Ovary (tissue), 10 donors: ENCODE measurements at places on chromosomes 6 and 20. TPM values are rescaled to one million over a fixed set of nuclear protein-coding genes. Genes with fewer than 3 reads are reported as not detected.
A peak's percentile ranks its signal among the peaks of the same experiment; 100 is the strongest.

DNA sequence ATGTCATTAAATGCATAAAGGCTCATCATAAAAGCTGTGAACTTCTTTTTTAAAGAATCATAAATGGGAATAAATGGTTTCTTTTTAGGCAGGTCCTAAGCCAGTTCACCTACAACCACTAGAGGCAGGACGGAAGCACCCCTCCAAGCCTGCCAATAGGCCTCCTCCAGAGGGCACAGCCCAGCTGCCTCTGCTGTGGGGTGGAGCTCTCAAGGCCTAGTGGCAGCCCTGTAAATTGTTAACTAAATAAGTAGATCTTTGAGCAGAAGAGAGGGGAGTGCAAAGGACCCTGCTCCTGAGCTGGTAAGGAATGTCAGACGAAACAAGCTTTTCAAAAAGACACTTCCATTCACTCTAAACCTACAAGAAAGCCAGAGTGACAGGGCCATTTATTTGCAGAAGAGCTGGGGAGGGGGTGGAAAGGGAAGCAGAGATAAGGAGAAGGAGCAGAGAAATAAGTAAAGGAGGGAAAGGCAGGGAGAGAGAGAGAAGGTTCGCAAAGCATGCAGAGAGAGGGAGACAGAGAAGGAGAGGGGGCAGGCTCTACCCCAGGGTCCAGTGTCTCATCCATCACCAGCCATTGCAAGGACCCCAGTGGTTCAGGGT, 18.0 kb upstream of the MAFB start:
- no peak for DNase-seq

DNA sequence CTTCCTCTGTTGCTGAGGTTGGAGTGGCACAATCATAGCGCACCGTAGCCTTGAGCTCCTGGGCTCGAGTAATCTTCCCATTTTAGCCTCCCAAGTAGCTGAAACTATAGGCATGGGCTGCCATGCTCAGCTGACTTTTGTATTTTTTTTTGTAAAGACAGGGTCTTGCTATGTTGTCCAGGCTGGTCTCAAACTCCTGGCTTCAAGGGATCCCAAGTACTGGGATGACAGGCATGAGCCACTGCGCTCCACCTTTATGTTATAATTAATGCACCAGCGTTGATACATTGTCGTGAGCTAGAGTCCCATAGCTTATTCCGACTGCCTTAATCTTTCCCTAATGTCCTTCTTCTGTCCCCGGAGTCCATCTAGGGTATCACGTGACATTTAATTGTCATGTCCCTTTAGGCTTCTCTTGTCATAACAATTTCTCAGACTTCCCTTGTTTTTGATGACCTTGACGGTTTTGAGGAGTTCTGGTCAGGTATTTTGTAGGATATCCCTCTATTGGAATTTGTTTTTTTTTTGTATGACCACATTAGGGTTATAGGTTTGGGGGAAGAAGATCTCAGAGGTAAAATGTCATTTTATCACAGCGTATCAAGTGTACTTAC, 63.9 kb downstream of the CEBPB start:
- no peak for DNase-seq

GRCh38 chr6:44561832-44562665, 174.5 kb downstream of the CDC5L start:
- no peak for DNase-seq

GRCh38 chr6:53673162-53673727, 7.7 kb upstream of the KLHL31 start:
- DNase-seq = no peak

- no peak for DNase-seq
Observed at GRCh38 chr6:151216804-151217203, 23.0 kb upstream of the AKAP12 start.

DNA sequence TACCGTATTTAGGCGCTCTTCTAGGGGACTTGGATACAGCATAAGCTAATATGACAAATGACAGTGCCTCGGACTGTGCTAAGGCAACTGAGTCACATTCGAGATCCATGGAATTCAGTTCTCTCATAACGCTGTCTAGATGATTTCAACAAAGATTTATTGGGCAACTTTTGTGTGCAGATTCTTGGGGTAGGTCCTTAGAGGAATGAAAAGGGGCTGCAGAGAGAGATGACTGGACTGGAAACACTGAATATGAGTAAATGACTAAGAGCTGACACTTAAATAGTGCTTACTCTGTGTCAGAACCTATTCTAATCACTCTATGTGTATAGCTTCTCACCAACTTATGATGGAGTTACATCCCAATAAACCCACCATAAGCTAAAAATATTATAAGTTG, 36.4 kb upstream of the MARCKS start:
- no peak for DNase-seq

GRCh38 chr6:84193114-84193708, 34.2 kb downstream of the CEP162 start:
- DNase-seq = no peak

GRCh38 chr6:91080871-91081270, 494.0 kb upstream of the MAP3K7 start:
- no peak for DNase-seq

GRCh38 chr6:3119040-3119723, 671 bp downstream of the BPHL start:
- no peak for DNase-seq

DNA sequence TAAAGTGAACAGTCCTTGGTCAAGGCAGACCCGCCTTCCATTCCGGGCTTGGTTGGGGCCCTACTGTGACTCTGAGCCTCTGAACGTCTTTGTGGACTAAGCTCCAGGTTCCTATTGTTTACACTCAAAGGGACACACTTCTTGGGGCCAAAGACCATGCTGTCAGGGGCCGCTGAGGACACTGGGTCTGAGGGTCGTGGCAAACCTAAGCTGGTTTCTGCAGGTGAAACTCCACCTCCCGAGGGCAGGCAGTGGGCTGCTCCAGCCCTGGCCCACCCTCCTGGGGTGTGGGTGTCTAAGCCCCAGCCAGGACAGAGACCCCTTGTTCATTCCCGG, 43.1 kb downstream of the DSTN start:
- no peak for DNase-seq

- no peak for DNase-seq
Observed at GRCh38 chr6:33995309-33996119, 150.4 kb downstream of the GRM4 start.

DNA sequence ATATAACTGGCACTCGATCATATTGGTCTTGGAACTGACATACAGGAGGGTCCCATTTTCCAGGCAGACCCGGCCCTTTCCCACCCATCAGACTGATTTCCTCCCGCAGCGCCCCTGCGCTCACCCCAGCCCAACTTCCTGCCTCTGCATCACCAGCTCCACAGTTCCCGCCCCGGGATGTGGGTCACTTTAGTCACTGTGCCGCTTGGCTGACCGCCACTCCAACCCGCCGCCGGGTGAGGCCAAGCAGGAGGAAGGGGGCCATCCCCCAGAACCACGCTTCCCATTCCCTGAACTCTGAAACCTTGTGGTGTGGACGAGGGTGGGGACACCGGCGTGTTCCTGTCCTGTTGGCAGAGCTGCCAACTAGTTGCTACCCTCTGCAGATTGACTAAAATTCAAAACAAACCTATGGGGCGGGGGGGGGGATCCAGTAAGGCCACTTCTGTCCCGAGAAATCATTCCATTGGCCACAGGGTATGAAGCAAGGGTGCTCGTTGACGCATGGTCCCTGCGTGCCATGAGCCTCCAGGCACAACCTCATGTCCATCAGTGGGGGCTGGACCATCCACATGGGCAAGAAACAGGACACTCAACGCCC, 12.3 kb downstream of the TGM2 start:
- peak; percentile 67 for DNase-seq

DNA sequence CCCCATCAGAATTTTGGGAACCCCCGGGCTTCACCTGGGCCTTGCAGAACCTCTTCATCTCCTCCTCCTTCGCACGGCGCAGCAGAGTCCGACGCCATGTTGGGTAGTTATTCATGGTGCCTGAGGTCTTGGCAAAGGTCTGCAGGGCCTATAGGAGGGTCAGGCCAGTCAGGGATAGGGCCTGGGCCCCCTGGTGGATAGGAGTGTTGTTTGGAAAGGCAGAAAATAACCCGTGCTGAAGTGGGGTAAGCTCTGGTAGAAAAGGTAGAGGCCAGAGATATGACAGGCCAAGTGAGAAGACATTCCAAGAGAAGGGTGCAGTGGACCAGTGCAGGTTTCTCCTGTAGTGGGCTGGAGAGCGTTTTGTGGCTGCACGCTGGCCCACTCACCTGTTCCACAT, 4.9 kb downstream of the SMPD2 start:
- no peak for DNase-seq

DNA sequence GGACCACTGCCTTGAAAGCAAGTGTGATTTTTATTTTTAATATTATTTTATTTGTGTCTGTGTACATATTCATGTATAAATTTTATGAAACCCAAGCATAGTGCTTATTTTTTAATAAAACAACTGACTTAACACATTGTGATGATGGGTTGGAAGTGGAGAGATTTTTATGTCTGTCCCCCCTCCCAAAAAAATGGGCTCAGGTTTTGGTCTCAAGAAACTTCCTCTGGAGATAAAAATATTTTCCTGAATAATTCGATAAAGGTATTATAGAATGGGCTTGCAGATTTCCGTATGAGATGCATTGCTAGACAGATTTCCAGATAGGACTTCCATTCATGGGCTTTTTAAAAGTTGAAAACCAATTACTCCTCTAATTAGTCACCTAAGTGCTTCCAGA, 2.7 kb downstream of the FOXQ1 start:
- DNase-seq = no peak

- DNase-seq = no peak
Observed at GRCh38 chr20:61391812-61392520, 139.9 kb downstream of the CDH4 start.

DNA sequence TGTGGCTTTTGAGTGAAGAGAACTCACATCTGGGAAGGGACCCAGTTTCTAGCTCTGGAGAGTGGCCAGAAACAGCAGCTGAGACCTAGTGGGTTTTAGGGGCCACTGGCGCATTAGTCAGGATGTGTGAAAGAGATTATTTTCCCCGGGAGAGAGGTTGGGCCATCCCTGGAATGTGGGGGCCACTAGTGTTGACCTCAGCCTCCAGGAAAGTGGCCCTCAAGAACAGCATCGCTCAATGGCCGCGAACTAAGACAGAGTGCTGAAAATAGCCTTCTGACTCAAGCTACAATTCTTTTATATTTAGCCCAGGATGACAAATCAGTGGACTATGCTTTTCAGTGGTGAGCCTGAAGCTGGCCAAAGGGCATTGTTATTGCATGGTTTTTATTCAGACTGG, 210.4 kb upstream of the RNF24 start:
- DNase-seq = peak; percentile 27

GRCh38 chr6:128118401-128118800, 217.5 kb upstream of the THEMIS start:
- DNase-seq = no peak

DNA sequence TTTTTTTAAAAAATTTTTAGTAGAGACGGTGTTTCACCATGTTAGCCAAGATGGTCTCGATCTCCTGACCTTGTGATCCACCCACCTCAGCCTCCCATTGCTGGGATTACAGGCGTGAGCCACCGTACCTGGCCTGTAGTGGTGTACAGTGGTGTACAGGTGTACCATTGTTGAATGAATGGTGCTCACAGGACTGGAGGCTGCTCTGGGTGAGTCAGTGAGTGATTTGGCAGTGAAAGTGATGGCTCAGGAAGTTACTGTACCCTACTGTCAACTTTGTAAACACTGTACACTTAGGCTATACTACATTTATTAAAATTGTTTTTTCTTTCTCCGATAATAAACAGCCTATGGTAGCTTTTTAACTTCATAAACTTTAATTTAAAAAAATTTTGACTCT, 122.8 kb upstream of the EEF1E1 start:
- no peak for DNase-seq

- no peak for DNase-seq
Observed at GRCh38 chr6:145110109-145110508, 625.2 kb downstream of the EPM2A start.

DNA sequence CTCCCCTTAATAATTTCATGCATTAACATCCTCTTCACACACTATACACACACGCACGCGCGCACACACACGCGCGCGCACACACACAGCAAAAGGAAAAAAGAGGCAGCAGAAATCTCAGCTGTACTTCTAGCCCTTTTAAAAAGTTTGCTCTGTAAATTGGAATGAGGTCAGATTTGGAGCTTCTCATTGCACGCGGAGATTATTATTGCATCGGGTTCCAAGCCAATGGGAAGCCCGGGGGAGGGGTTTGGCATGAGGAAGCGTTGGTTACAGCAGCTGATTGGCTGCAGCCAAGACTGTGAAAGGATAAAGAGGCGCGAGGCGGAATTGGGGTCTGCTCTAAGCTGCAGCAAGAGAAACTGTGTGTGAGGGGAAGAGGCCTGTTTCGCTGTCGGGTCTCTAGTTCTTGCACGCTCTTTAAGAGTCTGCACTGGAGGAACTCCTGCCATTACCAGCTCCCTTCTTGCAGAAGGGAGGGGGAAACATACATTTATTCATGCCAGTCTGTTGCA, at the start of gene SOX4:
Gene SOX4, plus strand, starts transcription at position 340 of the 515 bp plus-strand sequence. CDS start 784 bp downstream, outside the sequence.
- peak; percentile 96 for DNase-seq

DNA sequence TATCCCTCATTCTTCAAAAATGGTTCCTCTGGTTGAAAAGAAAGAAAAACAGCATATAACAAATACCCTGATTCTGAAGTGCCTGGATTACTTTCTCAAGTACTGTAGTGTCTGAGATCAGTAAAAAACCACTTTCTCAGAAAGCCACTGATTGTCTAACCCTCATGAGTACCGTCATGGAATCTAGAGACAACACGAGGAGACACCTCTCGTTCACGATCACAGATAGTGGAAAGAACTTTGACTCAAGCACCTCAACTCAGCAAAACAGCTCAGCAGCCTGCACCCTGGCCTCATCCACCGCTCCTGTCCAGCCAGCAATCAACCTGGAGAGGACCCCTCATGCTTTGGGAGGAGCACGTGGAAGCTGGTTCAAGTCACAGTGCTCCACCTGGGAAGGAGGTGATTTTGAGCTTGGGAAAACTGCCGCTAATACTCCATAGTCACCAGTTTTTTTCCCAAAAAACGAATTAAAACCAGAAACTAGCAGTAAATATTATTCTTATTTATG, 1.0 kb downstream of the SCML4 start:
- DNase-seq = no peak

- DNase-seq = no peak
Observed at GRCh38 chr6:100980949-100981348, 99.8 kb upstream of the ASCC3 start.

DNA sequence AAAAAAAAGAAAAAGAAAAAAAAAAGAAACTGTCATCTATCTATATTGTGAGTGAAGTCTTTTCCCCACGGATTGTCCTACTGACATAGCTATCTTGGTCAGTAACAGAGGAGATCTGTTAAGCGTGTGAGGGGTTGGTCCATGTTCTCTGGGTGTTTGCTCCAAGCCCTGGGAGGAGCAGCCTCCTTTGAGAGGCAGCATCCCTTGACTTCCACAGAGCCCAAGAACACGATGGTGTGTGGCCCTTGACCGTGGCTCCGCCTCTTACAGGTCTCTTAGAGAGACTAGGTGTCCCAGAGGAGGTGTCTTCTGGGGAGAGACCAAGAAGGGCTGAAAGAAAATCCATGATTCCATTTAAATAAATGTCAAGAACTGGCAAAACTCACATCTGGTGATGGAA, 60.1 kb upstream of the GTSF1L start:
- DNase-seq = no peak

The LRFN2 gene
- 1.3 TPM for total RNA-seq

The DCBLD1 gene
- total RNA-seq = 3.8 TPM

The ZNF217 gene
- total RNA-seq = 31.9 TPM

The LTA gene
- total RNA-seq = not detected

The ESR1 gene
- 13.4 TPM for total RNA-seq

The CNR1 gene
- 1.1 TPM for total RNA-seq

The CCDC167 gene
- total RNA-seq = 9.3 TPM

The PBOV1 gene
- total RNA-seq = not detected
